Posterior cingulate gyrus (tissue), 11 donors: ENCODE measurements at places on chromosomes 12 and 14.

GRCh38 chr14:53880761-53881160 is 75.9 kb downstream of the BMP4 start:
- DNase-seq, result no peak

- no peak for DNase-seq
Observed at GRCh38 chr12:103785243-103786031, 55.6 kb downstream of the NT5DC3 start.

DNA sequence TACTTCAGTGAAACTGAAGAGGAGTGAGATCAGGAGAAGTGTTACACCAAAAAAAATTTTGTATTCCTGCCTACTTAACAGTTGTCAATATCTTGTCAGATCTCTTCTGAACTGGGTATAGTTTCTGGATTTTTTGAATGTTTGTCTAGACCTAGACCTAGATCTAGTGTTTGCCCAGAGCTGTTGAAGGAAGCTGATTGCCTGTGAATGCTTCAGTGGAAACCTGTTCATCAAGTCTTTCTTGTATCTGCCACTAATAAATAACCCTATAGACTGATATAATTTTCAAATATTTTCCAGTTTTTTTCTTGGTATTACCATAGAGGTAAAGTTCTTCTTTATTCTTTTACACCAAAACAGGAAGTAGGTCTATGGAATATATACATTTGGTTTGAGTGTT is 781.5 kb upstream of the FBXO33 start:
- DNase-seq, result no peak

- DNase-seq, result no peak
Observed at GRCh38 chr12:43241986-43242385, 310.0 kb downstream of the ADAMTS20 start.

GRCh38 chr14:80575763-80576162 is 364.5 kb upstream of the DIO2 start:
- no peak for DNase-seq

- no peak for DNase-seq
Observed at GRCh38 chr14:104219731-104220214, 81.4 kb downstream of the KIF26A start.

DNA sequence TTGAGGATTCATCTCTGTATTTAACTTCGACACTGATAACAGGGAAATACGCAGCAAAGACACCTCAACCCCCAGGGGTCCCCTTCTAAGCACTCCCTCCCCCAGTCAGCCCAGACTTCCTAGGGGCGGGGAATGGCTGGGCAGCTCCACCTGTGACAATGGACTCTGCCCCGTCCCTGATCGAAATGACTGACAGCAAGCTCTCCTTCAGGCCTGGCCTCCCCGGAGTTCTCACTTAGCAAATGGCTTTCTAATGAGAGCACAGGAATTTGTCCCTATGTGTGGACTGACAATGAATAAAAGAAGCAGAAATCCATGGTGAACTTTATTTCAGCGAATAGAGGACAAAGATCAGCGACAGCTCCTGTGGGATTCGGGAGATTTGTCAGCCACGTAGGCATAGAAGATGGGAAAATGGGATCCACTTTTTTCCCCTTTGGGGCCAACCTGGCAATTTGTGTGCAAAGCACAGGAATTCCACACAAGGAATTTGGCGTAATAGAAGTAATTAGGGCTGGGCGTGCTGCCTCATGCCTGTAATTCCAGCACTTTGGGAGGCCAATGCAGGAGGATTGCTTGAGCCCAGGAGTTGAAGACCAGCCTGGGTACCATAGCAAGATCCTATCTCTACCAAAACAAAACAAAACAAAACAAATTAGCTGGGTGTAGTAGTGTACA is 63.8 kb downstream of the TNFAIP2 start:
- DNase-seq, result no peak

- no peak for DNase-seq
Observed at GRCh38 chr12:107536613-107537012, 149.0 kb upstream of the PWP1 start.

DNA sequence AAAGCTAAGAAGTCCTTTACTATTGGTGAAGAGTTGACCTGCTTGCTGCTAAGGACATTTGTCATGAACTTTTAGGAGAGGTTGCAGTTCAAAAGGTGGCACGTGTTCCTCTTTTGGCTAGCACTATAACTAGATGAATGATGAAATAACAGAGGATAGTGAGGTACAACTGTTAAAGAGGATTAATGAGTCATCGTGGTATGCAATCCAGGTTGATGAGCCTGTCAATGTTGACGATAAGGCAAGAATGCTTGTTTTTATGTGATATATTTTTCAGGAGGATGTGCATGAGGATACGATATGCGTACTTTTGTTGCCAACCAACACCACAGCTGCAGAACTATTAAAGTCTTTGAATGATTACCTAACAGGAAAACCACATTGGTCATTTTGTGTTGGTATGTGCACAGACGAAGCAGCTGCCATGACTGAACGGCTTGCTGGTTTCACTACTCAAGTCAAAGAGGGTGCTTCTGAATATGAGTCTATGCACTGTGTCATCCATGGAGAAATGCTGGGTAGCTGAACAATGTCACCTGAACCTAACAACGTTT is 10.6 kb downstream of the CEP128 start:
- DNase-seq, result no peak

- no peak for DNase-seq
Observed at GRCh38 chr14:73142216-73142615, 5.9 kb downstream of the PSEN1 start.

DNA sequence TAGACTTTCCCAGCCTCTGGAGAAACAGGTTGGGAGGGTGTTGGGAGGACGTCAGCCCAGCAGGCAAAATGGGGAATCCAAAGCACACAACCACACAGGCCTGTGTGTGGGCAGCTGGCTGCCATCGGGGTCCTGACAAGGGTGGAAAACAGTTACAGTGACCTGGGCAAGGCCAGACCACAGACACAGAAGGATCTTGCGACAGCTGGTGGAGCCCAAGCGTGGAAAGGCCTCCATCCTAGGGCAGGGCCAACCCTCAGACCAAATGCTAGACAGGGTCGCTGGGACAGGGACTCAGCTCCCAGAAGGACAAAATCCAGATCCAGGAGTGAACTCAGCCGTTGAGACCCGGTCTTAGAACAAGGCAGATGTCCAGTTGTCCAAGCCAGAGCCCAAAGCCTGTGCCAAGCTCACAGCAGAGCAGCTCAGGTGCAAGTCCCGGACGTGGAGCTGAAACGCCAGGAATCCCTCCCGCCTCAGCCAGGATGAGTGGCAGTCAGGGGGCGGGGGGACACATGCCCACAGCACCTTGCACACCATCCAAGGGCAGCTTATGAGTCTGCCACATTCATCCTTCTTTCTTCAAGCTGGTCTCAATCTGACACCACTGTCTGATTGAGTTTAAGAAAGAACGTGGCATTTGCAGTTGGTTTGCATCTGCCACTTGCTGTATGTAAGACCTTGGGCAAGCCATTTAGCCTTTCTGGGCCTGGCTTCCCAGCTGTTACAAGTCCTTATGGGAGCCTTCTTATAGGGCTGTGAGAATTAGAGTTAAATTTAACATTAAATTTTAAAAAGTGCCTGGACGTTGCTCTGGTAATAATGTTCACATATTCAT is 37.6 kb downstream of the DEGS2 start:
- DNase-seq, result no peak

- DNase-seq, result peak; percentile 83
Observed at GRCh38 chr12:11836282-11837151, 187.0 kb downstream of the ETV6 start.

DNA sequence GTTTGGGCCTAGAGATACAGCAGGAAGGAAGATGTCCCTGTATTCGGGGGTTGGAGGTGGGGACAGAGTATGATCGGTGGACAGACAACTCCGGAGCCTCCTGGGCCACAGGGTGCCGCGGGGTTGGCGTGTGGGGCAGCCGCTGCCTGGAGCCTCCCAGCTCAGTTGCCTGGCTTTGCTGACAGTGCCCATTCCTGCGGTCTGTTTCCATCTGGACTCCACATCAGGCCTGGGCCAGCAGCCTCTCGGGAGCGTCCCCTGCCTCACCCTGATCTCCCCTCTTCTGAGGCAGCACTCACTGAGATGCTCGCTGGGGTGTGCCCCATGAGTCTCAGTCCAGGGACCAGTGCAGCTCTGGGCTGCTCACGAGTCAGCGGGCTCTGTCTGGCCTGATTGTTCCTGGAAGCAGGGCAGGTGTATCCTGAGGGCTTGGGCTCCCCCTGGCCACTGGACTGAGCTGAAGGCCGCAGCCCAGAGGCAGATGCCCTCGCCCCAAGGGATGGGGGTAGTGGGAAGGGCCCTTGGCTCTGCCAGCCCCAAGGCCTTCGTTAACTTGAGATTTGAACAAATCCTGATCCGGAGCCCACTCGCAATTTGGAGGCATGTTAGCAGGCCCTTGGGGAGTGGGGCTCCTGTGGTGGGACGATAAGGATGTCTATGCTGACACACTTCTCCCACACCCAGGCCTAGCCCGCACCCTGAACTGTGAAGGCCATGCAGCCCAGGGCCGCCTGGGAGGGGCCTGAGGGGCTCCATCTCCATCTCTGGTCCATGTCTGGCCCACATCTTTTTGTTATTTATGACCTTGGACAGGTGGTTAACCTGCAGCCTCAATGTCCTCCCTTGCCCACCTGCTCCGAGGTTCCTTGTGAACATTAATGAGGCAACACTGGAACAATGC is 7.5 kb downstream of the HIP1R start:
- peak; percentile 41 for DNase-seq

- no peak for DNase-seq
Observed at GRCh38 chr12:105721891-105722290, 391.4 kb downstream of the C12orf75 start.

DNA sequence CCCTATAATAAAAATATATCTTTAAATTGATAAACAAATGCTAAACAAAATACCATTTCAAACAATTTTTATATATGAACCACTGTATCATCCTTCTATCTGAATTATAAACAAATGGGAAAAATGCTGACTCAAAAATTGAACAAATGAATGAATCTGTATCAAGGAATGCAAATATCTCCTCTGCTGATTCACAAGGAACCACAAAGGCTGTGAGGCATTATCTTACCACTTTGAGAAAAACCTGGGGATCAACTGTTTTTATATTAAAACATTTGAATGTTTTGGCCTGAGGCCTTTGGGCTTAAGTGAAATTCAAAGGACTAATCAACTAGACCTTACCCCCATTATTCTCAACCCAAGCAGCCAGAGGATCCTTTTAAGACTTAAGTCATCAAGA is 86.3 kb downstream of the EML5 start:
- DNase-seq, result no peak

DNA sequence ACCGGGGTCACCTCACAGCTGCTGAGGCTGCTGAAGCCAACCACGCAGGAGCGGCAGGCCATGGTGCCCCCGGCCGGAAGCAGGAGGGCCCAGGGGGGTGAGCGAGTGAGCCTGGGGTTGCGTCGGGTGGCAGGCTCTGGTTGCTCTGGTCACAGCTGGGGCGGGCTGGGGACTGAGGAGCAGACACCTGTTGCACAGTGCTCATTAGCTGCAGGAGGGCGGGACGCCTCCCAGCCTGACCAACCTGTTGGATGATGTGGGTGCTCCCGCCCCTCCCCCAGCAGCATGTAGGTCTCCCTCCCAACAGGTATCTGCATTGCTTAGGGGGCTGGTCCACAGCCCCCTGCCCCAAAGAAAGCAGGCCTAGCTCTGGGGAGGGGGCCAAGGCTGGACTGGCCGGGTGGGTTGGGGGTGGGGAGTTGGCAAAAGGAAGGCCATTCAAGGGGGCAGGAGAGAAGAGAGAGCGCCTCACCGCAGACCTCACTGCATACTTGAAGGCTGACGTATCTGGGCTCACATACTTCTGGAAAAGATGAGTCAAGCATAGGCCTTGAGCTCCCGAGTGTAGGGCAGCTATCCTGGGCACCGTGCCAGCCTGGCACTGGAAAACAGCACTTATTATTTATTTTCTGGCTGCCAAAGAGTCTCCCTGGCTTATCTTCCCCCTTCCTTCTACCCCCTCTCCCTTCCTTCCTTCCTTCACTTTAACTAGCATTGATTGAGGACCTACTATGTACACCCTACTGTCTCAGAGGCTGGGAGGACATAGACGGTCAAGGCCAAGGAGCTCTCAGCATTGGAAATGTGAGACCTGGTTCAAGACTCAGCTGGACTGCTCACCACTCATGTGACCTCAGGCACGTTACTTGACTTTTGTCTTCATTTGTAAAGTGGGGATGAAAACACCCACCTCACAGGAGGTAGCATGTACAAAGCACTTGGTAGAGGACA is at the start of gene KRT80:
Gene KRT80, minus strand, starts transcription at position 174 of the 951 bp plus-strand sequence. Its CDS starts 112 bp downstream, at position 62.
- DNase-seq, result peak; percentile 94
